ENCODE measurements at places on chromosomes 7 and 10.

GRCh38 chr7:14195871-14196270, 206.4 kb upstream of the ETV1 start:
- DNase-seq: no peak

- DNase-seq: peak; percentile 10
Observed at GRCh38 chr10:98510412-98510995, 63.8 kb upstream of the HPS1 start.

- no peak for DNase-seq
Observed at GRCh38 chr7:120877701-120878100, 19.8 kb upstream of the TSPAN12 start.

DNA sequence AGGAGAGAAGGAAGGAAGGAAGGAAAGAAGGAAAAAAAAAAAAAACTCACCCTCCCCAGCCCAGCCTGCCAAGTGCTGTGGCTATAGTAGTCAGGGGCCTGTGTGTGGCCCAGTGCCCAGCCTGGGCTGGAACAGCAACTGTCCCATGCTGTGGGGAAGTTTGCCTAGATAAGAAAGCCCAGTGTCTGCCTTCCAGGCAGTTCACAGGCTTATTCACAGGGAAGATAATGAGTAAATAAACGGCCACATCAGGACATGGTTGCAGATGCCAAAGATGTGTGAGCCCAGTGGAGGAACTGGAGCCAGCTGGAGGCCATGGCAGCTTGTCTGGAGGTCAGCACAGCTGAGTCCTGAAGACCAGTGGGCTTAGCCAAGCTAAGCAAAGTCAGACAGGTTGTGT, 132.4 kb upstream of the FOXK1 start:
- DNase-seq: no peak

- no peak for DNase-seq
Observed at GRCh38 chr10:123930340-123931001, 38.9 kb upstream of the CPXM2 start.

Measured in HuH-7 (cell line).